ENCODE measurements at places on chromosomes 6 and 20. TPM values are rescaled to one million over a fixed set of nuclear protein-coding genes. Genes with fewer than 3 reads are reported as not detected.

DNA sequence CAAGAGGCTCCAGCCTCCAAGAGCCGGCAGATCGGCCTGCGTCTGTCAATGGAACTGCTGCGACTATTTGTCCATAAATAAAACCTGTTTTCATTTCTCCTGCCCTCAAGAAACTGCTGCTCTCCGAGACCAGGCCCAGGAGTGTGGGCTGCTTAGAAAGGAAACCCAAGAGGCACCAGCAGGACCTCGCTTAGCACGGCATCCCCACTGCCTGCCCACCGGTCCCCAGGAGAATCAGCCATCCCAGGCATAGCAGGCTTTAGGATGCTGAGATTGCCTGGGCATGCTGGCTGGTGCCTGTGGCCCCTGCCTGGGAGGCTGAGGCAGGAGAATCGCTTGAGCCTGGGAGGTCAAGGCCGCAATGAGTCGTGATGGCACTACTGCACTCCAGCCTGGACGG, 17.6 kb downstream of the NTSR1 start:
- H3K4me1 ChIP-seq = no peaks in the 10 kb centered on the region
- peaks cover 12% of the 10 kb centered on the region for H3K27me3 ChIP-seq
- no peak for DNase-seq
- no peak overlapping the region for H3K4me3 ChIP-seq
- H3K27ac ChIP-seq = no peak overlapping the region

GRCh38 chr6:4102687-4103244, 23.8 kb upstream of the FAM217A start:
- H3K36me3 ChIP-seq = no peaks in the 10 kb centered on the region
- peaks cover 7% of the 10 kb centered on the region for H3K4me1 ChIP-seq
- peak overlapping the region; percentile 58 for H3K27ac ChIP-seq
- no peak overlapping the region for H3K4me3 ChIP-seq
- no peaks in the 10 kb centered on the region for H3K27me3 ChIP-seq
- DNase-seq = peak; percentile 30

GRCh38 chr6:146914489-146915483, 289.4 kb upstream of the STXBP5 start:
- H3K36me3 ChIP-seq = no peaks in the 10 kb centered on the region
- no peak for DNase-seq
- H3K4me1 ChIP-seq = no peaks in the 10 kb centered on the region
- H3K27ac ChIP-seq = no peak overlapping the region
- no peak overlapping the region for H3K4me3 ChIP-seq

Gene GHRH
- total RNA-seq = not detected

Gene GINS1
- 2.2 TPM for total RNA-seq

Gene HSPA1L
- total RNA-seq = 8.5 TPM

DNA sequence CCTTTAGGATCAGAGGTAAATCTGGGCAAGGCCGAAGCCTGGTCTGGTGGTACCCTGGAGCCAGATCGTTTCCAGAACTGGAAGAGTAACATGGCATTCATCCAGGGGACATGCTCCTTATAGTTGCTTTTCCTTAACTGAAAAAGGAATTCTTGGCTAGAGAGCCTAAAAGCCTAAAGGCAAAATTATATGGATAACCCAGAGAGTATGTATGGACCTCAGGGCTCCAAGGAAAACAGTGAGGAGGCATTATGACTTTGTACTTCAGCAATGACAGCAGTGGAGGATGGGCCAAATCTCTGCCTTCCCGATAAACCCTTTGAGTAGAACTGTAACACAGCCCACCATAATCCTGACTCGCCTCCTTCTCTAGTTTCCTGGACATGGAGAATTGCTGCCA, 29.3 kb downstream of the ARHGAP18 start:
- no peak overlapping the region for H3K27ac ChIP-seq
- H3K4me1 ChIP-seq = no peaks in the 10 kb centered on the region
- H3K36me3 ChIP-seq = no peaks in the 10 kb centered on the region
- no peaks in the 10 kb centered on the region for H3K27me3 ChIP-seq
- DNase-seq = no peak
- H3K4me3 ChIP-seq = no peak overlapping the region

- H3K27me3 ChIP-seq = no peaks in the 10 kb centered on the region
- H3K4me1 ChIP-seq = no peaks in the 10 kb centered on the region
- H3K27ac ChIP-seq = no peak overlapping the region
Measured at GRCh38 chr20:33433465-33434234, 9.9 kb downstream of the SNTA1 start.

GRCh38 chr6:19463250-19463649, 373.9 kb upstream of the ID4 start:
- peak; percentile 77 for DNase-seq
- no peak overlapping the region for H3K4me3 ChIP-seq
- no peak overlapping the region for H3K27ac ChIP-seq

- H3K4me1 ChIP-seq = no peaks in the 10 kb centered on the region
- no peaks in the 10 kb centered on the region for H3K36me3 ChIP-seq
- H3K27me3 ChIP-seq = no peaks in the 10 kb centered on the region
- no peak for DNase-seq
Measured at GRCh38 chr20:24701027-24701426, 231.6 kb downstream of the SYNDIG1 start.

Gene HLA-DRA
- 116 TPM for total RNA-seq

GRCh38 chr6:47344022-47344421, 34.3 kb upstream of the TNFRSF21 start:
- no peaks in the 10 kb centered on the region for H3K4me1 ChIP-seq
- no peak for DNase-seq
- no peak overlapping the region for H3K27ac ChIP-seq
- no peaks in the 10 kb centered on the region for H3K27me3 ChIP-seq

GRCh38 chr20:44457016-44457415, 18.7 kb upstream of the TTPAL start:
- no peaks in the 10 kb centered on the region for H3K27me3 ChIP-seq
- H3K4me1 ChIP-seq = peaks cover 3% of the 10 kb centered on the region
- H3K27ac ChIP-seq = no peak overlapping the region
- DNase-seq = no peak

DNA sequence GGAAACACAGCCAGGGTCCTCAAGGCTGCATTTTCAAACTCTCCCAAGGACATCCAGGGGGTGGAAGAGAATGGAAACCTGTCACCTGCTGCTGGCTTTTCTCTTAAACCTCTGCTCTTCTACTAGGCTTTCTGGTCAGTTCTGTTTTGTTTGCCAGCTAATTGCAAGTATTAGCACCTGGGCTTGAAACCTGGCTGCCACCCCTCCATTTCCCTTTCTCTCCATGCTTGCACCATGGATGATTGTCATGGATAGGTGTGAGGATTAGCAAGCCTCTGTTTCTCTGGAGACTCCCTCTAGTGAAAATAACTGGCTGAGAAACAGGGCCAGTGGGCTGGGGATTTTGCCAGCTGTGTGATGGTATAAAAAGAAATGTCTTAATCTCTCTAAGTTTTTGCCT, 33.0 kb upstream of the GPR6 start:
- DNase-seq = no peak
- H3K4me1 ChIP-seq = no peaks in the 10 kb centered on the region
- no peak overlapping the region for H3K27ac ChIP-seq
- H3K27me3 ChIP-seq = no peaks in the 10 kb centered on the region
- H3K36me3 ChIP-seq = no peaks in the 10 kb centered on the region
- H3K4me3 ChIP-seq = no peak overlapping the region

DNA sequence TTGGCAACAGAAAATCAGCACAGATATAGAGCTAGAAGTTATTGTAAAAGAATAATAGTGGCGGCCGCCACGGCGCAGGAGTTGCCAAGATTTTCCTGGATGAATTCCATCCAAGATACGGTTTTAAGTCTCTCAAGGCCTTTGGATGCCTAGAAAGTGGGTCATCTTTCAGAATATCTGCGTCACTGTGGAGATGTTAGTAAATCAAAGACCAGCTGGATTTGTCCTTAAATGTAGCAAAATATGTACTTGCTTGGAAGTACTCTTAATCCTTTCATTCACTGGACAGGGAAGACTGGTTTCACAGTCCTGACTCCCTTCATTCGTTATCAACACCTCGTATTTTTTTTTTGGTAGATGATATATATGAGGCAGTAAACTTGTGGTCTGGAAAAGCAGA, 83.0 kb downstream of the SLC22A3 start:
- H3K4me3 ChIP-seq = no peak overlapping the region
- H3K27ac ChIP-seq = peak overlapping the region; percentile 49
- DNase-seq = no peak

Gene CLPSL2
- not detected for total RNA-seq

Gene AKAP12
- total RNA-seq = 29.4 TPM

Gene L3MBTL3
- 25.0 TPM for total RNA-seq

DNA sequence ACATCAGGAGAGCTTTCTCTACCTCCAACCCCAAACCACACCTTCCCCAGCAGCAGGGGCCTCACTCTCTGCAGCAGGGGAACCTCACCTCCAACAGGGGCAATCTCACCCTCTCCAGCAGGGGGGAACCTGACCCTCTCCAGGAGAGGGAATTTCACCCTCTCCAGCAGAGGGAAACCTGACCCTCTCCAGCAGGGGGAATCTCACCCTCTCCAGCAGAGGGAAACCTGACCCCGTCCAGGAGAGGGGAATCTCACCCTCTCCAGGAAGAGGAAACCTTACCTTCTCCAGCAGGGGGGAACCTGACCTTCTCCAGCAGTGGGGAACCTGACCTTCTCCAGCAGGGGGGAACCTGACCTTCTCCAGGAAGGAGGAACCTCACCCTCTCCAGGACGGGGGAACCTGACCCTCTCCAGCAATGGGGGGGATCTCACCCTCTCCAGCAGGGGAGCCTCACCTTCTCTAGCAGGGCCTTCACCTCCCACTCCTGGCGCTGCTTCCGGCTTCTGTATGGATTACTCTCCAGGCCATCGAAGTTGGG, 3.1 kb downstream of the B3GALT4 start:
- DNase-seq = no peak
- H3K27ac ChIP-seq = no peak overlapping the region
- no peak overlapping the region for H3K4me3 ChIP-seq
- no peaks in the 10 kb centered on the region for H3K36me3 ChIP-seq
- peaks cover 12% of the 10 kb centered on the region for H3K4me1 ChIP-seq

- no peak overlapping the region for H3K4me3 ChIP-seq
- H3K27me3 ChIP-seq = no peaks in the 10 kb centered on the region
- no peaks in the 10 kb centered on the region for H3K36me3 ChIP-seq
- H3K27ac ChIP-seq = no peak overlapping the region
- DNase-seq = no peak
- H3K4me1 ChIP-seq = no peaks in the 10 kb centered on the region
Measured at GRCh38 chr6:39256294-39256940, 27.1 kb upstream of the KCNK5 start.

Gene NELFCD
- 55.0 TPM for total RNA-seq

Gene RIPPLY2
- total RNA-seq = not detected

DNA sequence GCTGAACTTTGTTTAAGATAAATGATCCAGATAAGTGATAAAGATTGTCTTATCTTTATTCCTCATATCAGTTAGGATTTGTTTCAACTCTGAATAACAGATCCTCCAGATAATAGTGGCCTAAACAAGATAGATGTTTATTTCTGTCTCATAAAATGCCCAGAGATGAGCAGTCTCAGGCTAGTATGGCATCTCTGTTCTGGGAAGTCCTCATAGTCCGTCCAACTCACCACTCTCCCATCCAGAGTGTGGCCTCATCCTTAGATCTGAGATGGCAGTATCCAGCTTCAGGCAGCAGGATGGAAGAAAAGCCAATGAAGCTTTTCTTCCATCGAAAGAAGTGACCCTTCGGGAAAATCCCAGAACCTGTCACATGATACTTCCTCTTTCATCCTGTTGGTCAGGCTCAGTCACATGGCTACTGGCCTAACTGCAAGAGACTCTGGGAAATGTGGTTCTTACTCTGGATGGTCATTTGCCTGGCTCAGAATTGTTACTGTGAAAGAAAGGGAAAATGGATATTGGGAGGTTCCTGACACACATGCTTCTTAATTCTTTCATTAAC, 29.4 kb upstream of the TAGAP start:
- no peaks in the 10 kb centered on the region for H3K27me3 ChIP-seq
- H3K4me3 ChIP-seq = no peak overlapping the region
- H3K27ac ChIP-seq = no peak overlapping the region
- H3K4me1 ChIP-seq = no peaks in the 10 kb centered on the region

- no peak overlapping the region for H3K27ac ChIP-seq
- no peak overlapping the region for H3K4me3 ChIP-seq
- no peaks in the 10 kb centered on the region for H3K27me3 ChIP-seq
- no peaks in the 10 kb centered on the region for H3K4me1 ChIP-seq
Measured at GRCh38 chr6:131687022-131687421, 14.2 kb downstream of the OR2A4 start.

- H3K27me3 ChIP-seq = no peaks in the 10 kb centered on the region
- H3K27ac ChIP-seq = no peak overlapping the region
- DNase-seq = no peak
- no peak overlapping the region for H3K4me3 ChIP-seq
Measured at GRCh38 chr6:13116155-13116554, 212.2 kb downstream of the TBC1D7 start.

DNA sequence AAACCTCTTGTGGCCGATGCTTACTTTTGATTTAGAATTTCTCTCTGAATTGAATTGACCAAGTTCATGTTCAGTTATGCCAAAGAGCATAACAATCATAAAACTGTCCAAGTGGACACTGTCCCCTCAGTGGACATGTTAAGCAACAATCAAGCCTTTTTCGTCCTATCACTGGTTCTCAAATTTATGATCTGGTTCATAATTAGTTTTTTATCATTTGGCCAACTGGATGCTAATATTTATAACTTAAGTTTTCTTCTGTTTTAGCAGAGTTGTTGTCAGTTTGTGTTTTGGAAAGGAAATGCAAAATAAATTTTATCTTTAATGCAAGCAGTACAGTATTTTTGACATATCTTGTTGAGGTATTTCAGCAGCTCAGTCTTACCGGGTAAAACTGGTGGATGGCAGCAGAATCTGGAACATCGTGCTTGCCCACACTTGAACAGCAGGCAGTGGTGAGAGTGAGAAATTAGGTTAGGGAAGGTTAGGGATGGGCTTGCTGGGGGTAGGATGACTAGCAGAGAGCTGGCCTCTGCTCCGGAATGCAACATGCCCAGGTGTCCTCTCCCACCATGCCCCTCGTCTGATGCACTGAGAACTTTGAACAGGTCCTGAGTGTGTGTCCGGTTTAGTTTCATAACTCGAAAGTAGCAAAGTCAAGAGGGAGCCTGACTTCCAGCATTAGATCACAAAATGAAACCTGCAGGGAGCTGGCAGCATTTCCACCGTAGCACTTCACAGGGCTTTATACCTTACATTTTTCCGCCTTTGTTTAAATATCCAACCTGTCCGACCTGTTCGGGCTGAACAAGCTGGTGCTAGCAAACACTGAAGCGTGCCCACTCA, 93.1 kb downstream of the RREB1 start:
- peaks cover 11% of the 10 kb centered on the region for H3K4me1 ChIP-seq
- H3K36me3 ChIP-seq = no peaks in the 10 kb centered on the region
- H3K27me3 ChIP-seq = no peaks in the 10 kb centered on the region

- DNase-seq = no peak
- no peaks in the 10 kb centered on the region for H3K4me1 ChIP-seq
- H3K36me3 ChIP-seq = no peaks in the 10 kb centered on the region
- H3K4me3 ChIP-seq = no peak overlapping the region
- H3K27me3 ChIP-seq = no peaks in the 10 kb centered on the region
Measured at GRCh38 chr6:87925373-87926060, 122.1 kb upstream of the SPACA1 start.

- no peaks in the 10 kb centered on the region for H3K36me3 ChIP-seq
- no peaks in the 10 kb centered on the region for H3K27me3 ChIP-seq
- no peaks in the 10 kb centered on the region for H3K4me1 ChIP-seq
- no peak overlapping the region for H3K27ac ChIP-seq
- no peak for DNase-seq
Measured at GRCh38 chr6:139891471-139891870, 517.0 kb upstream of the CITED2 start.

- H3K27me3 ChIP-seq = no peaks in the 10 kb centered on the region
- no peaks in the 10 kb centered on the region for H3K36me3 ChIP-seq
Measured at GRCh38 chr6:137389150-137389704, 105.0 kb downstream of the OLIG3 start.

- no peaks in the 10 kb centered on the region for H3K27me3 ChIP-seq
- no peaks in the 10 kb centered on the region for H3K36me3 ChIP-seq
- H3K4me1 ChIP-seq = no peaks in the 10 kb centered on the region
- DNase-seq = no peak
- no peak overlapping the region for H3K4me3 ChIP-seq
Measured at GRCh38 chr6:10355115-10355702, 59.7 kb downstream of the TFAP2A start.

Measured in prostate gland (tissue), 2 donors.